CD4-positive, alpha-beta T cell treated with Interleukin-17A for 4 hours (primary cell): ENCODE measurements at places on chromosomes 4 and X.

DNA sequence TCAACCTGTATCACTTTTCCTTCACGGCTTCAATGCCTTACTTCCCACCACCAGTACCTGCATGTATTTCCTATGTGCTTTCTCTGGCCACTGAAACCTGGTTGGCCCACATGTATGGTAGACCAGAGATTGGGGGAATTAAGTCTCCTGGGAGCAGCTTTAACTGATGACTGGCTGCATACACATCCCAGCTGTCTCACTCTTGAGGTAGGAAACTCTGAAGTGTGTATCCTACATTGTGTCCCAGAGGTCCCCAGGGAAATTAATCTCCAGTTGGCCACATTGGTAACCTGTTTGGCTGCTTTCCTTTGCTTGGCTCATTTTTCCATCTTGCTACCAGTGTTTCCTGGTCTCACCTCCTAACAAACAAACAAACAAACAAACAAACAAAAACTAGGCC is 124.4 kb downstream of the ZNF827 start:
- no peak for DNase-seq

DNA sequence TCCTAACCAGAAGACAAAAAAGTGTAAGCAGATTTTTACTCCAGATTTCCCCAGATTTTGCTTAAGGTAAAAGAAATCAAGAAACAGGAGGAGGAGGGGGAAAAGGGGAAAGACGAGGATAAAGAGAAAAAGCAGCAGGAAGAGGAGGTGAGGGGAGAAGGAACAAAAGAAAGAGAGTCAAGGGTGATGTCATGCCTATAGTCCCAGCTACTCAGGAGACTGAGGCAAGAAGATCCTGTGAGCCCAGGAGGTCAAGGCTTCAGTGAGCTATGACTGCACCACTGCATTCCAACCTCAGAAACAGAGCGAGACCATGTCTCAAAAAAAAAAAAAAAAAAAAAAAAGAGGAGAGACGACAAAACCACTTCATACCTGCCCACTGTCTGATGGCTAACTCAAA is 12.0 kb upstream of the PKD2 start:
- no peak for DNase-seq

- no peak for DNase-seq
Measured at GRCh38 chr4:53005808-53006207, 143.7 kb downstream of the RASL11B start.

- no peak for DNase-seq
Measured at GRCh38 chr4:174709526-174709925, 119.5 kb downstream of the GLRA3 start.

DNA sequence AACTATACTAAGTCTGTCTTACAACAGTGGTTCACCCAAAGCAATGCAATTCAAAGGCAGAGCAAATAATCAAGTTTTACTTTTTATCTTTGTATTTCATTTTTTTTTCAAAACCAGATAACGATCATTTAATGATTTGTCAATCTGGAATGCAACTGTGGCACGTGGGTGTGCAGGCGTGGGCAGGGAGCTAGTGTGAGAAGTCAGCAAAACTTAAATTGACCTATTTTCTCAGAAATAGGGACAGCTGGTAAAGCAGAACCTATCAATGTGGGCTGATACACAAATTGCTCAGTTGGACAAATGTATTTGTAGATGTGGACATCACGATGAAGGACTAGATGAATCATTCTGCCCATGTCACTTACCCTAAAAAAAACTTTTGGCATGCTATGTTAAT is 105.6 kb downstream of the CBLL2 start:
- DNase-seq: no peak
